Right lung (tissue), 10 donors: ENCODE measurements at places on chromosomes 13 and 19.

DNA sequence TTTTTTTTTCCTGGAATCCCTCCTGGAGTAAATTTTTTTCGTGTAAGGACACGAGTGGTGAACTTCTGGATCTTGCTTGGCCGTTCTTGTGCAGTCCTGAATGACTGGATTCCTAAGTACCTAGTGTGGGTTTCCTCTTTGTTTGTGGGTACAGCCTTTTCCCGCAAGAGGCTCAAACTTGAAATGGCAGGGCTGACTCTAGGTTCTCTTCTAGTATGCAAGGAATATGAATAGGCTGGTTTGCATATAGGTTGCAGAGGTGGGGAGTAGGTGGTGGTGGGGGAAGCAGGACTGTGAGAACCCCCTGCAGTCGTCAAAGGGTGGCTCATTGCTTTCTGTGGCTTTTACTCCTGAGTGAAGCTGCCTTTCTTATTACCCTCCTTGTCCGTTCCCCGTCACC lies 13.6 kb downstream of the UBAC2 start:
- DNase-seq = no peak

DNA sequence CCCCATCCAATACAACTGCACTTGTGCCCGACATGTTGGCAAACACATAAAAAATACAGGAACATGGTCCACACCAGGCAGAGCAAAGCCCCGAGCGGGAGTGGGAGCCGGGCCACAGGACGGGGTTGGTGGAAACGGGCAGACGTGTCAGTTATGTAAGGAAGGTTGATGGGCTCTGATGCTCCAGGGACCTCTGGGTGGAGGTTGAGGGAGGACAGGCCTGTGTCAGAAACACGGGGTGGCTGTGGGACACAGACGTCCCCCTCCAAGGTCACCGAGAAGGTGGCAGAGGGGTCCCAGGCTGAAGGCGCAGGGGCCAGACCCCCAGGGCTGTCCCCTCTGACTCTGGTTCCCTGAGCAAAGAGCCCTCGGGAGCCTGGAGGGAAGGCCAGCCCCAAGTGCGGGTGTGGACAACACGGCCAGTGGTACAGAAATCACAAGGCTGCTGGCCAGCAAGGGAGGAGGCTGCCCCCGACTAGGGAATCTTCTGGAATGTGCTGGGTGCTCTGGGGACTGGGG lies 31.4 kb upstream of the C13orf46 start:
- DNase-seq = no peak

DNA sequence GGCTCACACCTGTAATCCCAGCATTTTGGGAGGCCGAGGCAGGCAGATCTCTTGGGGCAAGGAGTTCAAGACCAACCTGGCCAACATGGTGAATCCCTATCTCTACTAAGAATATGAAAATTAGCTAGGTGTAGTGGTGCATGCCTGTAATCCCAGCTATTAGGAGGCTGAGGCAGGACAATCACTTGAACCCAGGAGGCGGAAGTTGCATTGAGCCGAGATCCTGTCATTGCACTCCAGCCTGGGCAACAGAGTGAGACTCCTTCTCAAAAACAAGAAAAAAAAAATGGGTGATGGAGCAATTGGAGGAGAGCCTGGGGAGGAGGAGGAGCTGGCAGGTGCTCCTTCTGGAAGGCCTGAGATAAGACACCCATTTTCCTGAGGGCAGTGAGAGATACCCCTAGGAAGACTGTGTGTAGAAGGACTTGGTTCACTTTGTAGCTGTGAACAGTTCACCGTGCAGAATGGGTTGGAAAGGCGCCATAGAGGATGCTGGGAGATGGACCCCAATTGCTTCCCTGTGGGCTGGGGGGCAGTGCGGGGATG lies 8.7 kb upstream of the CARM1 start:
- DNase-seq = no peak

DNA sequence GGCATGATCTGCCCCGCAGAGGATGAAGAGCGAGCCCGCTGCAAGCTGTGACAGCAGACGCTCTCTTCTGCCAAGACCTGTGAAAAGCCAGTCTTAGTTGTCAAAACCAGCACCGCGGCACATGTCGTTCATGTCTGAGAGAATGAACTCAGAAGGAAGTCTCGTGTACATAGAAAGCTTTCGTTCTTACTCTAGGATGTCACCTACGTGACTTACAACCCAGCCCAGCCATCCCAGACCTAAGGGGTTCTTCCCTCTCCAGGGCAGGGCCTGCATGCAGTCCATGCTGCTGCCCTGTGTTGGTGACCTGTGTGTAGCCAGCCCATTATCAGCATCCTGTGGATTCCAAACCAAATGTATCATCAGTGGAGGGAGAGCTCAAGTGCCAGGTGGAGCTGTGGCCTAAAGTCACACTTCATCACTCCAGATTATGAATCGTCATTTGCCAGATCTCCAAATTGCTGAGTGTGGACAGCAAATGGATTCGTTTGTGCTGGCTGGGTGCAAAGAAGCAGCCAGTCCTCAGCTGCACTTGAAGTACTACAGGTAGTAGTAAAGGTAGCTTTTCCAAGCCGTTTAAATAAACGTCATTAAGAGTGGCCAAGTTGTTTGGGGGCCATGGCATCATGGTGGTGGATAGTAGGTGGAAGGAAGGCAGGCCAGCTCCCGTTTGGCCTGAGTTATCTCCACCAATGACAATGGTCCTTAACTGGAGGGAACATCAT lies 73.9 kb upstream of the GPR183 start:
- DNase-seq = no peak

DNA sequence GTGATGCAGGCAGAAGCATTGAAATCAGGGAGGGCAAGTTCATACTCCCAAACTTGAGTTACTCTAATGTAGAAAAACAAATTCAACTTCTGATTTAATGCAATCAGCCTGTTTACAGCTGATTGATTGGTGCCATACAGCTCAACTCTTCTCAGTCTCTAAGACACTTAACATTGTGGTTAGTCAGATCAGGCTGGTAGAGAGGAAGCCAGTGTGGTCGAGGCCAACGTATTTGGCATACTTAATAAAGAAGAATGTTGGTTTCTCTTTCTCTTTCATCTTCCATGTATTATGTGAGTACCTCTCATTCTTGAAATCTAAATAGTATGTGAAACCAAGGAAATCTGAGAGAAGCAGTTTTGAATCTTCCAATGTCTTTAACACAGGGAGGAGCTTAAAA lies 255.0 kb upstream of the SLITRK1 start:
- no peak for DNase-seq

DNA sequence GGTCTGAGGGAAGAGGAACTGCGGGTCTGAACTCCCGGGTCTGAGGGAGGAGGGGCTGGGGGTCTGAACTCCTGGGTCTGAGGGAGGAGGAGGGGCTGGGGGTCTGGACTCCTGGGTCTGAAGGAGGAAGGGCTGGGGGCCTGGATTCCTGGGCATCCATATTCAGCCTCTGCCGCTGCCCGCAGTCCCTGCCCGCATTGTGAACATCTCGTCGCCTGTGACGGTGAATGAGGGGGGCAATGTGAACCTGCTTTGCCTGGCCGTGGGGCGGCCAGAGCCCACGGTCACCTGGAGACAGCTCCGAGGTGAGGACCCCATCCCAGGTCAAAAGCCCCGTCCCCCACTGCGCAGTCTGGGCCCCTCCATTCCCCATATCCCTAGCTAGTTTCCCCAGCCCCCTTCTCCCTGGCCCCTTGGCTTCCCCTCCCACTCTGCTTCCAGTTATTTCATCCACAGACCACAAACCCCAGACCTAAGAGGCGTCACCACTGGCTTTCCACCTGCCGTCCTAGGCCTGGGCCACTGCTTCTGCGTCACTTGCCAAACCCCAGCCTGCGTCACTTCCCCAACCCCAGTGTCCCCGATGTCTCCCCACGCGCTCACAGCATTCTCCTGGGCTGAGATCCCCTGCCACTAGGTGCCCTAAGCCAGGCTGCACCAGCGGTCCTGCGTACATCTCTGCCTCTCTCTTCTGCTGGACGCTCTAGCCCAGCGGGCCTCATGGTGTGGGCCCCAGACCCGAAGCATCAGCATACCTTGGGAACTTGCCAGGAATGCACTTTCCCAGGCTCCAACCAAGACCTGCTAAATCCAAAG lies 13.9 kb downstream of the IGLON5 start:
- no peak for DNase-seq

GRCh38 chr19:46133101-46133627 lies 8.7 kb upstream of the IGFL3 start:
- DNase-seq = peak; percentile 42

GRCh38 chr19:24141612-24142011 lies 54.6 kb downstream of the ZNF254 start:
- DNase-seq = no peak

DNA sequence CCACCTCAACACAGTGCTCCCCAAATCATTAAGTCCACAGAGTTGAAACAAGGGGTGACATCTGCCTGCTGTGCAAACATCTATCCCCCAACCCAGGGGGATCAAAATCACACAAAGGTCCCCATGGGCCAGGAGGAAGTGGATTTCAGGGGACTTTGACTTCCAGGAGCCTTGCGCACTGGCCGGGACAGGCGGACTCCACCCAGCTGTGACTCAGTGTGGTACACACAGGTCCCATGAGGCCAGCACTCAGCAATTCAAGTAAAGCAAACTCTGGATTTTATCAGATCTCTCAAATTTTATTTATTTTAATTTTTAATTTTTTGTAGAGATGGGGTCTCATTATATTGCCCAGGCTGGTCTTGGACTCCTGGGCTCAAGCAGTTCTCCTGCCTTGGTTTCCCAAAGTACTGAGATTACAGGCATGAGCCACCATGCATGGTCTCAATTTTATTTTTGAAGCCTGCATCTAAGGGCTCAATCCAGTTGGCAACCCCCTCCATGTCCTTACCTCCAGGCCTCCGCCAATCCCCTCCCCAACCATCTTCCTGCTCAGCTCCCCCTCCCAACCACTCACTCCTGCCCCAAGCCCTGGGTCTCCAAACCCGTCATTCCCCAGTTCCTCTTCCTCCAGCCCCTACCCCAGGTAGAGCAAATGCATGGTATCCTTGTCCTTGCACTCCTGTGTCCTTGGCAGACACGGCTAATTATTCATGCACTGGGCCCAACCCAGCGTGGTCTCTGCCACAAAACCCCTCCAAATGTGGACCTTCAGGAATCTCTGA lies 18.2 kb downstream of the ARHGAP33 start:
- no peak for DNase-seq

- no peak for DNase-seq
Measured at GRCh38 chr19:38033658-38034491, 126.9 kb downstream of the SIPA1L3 start.

DNA sequence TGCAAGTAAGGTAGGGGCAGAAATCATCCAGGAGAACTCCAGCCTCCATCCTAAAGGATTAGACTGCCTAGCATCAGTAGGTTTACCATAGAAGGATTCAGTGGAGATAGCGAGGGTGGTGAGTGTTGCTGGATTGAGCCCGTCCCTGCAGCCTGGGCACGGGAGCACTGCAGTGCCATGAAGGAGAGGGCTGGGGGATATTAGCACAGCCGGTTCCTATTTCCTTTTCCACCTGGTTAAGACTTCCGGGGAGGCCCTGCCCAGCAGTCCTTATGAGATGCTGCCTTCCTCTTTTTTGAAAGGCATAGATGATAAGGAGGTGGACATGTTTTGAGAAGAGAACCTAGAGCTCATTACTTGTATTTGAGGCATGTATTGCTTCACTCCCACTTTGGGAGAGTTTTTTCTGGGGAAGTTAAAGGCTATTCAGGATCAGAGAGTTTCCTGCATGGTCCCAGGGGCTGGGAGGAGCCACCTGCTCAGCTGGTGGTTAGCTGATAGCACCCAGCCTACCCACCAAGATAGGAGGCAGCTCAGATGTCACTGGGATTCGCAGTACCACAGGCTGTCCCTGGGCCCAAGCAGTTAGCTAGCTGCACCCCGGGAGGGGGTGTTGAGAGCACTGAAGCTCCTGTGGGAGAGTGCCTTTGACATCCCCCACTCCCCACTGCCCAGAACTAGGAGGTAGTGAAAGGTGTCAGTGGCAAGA lies 17.2 kb downstream of the ACTN4 start:
- no peak for DNase-seq

- no peak for DNase-seq
Measured at GRCh38 chr19:49165111-49165750, 7.6 kb downstream of the TRPM4 start.

DNA sequence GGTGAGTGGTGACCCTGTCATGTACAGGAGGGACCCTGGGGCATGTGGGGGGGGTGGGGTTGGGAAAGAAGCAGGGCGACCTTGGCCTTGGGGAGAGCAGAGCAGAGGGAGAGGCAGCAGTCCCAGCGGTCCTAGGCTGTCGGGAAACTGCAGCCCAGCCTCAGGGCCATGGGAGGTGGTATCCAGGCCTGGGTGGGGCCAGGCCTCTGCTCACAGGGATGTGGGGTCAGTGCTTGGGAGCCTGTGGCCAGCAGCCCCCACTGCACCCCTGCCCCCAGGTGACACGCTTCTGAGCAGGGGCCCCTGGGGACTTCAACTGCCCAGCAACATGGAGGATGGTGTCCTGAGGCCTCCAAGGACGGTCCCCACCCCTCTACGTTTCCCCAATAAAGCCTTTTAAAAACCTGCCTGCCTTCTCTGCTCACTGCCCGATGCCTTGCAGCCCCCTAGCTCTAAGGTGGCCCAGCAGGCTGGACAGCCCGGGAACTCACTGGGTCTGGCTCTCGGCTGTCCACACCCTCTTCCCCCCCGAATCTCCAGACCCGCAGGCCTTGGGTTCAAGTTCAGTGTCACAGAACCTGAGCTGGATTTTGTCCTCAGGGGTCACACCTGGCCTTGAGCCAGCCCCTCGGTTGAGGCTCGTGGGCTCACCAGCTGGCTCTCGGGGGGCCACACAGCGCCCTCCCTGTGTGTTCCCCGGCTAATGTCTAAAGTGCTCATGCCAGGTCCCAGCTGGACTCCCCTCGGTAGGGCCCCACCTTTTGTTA lies 6.9 kb downstream of the PNKP start:
- no peak for DNase-seq

- no peak for DNase-seq
Measured at GRCh38 chr19:14093117-14093823, 2.7 kb upstream of the SAMD1 start.

- DNase-seq = no peak
Measured at GRCh38 chr13:43200736-43201135, 177.3 kb downstream of the DNAJC15 start.

DNA sequence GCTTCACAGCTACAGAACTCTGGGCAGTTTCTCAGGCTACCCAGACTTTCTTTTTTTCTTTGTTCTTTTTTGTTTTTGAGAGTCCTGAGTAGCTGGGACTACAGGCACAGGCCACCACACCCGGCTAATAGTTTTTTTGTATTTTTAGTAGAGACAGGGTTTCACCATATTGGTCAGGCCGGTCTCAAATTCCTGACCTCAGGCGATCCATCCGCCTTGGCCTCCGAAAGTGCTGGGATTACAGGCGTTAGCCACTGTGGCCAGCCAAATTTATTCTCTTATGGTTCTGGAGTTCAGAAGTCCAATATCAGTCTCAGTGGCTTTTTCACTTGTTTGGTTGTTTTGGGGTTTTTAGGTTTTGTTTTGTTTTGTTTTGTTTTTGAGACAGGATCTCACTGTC lies 12.4 kb downstream of the MEIOSIN start:
- no peak for DNase-seq

DNA sequence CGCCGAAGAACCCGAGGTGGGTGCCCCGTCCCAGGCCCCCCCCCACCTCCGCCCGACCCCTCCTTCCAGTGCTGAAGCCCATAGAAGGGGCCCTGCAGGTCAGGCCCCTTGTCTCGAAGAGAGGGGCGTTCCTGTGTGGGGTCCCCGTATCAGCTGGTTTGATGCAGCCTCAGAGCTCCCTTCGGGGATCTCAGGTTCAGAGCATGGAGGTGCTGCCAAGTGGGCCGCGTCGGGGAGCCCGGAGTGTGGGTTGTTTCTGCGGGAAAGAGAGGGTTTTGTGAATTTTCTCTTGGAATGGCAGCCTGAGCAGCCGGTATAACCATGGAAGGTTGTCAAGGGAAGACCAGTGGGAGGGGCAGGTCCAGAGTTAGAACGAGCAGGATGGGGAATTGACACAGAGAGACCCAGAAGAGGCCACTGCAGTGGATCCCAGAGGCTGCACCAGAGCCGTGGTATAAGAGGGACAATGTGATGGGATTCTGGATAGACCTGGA lies 384 bp downstream of the TRAPPC2B start:
- DNase-seq = no peak
